Substantia nigra (tissue), 51 donors: ENCODE measurements at places on chromosomes 13 and 19.

GRCh38 chr13:26722321-26722720 lies 38.3 kb downstream of the GPR12 start:
- no peak for DNase-seq

DNA sequence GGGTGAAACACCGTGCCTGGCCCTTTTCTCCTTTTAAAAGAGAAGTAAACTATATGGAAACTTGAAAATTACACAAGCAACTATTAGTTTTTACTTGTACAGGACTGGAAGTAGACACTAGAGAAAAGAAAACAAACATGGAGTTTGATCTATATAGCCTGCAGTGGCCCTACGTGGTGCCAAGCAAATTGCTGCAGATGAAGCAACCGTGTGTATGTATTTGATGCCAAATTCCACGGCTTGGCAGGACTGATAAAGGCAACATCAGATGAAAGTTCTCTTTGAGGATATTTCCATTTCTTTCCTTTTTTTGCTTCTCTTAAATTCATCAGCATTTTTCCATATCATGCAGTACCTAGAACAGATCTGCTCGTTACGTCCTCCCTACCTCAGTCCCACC lies 49.8 kb downstream of the ATP8A2 start:
- no peak for DNase-seq

DNA sequence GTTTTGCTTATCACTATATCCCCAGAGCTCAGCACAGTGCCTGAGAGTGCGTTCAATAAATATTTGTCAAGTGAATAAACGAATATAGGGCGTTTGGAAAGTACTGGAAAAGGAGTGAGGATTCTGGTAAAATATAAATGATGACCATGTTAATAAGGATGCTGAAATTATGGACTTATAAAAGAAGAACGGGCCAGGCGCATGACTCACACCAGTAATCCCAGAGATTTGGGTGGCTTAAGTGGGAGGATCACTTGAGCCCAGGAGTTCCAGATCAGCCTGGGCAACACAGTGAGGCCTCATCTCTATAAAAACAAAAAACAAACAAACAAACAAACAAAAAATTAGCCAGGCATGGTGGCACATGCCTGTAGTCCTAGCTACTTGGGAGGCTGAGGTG lies 198.1 kb downstream of the VWA8 start:
- DNase-seq, result no peak

DNA sequence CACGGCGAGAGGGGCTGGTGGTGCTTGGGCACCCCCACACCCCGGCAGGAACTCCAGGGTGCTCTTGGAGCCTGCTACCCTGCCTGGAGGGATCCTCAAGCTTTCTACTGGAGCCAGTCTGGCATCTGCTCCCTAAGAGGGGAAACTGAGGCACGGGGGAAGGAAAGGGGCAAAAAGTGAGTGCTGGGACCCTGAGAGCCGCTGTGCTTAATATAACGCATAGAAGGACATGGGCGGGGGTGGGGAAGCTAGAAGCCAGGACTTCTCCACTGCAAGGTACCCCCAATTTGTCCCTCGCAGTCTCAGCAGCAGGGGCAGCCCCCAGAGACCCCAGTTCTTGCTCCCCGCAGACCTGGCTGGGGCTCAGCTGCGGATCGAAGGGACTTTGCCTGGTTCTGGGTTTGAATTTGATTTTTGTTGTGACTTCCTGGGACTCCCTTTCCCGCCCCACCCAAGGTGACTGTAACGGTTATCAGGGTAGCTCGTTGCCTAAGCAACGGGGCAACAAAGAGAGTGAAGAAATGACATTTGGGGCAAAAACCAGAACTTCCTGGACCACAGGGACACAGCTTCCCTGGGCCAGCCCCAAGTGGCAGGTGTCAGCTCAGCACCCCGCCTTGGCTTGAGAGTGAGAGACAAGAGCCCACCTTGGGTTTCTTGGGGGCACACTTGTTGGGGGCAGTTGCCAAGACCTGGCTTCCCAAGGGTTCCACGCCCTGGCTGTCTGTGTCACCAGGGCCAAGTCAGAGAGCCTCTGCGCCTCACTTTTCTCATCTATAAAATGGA lies 638 bp downstream of the ADGRE5 start:
- no peak for DNase-seq

- DNase-seq, result no peak
These were observed 8.3 kb upstream of the ZNF14 start for GRCh38 chr19:19741184-19741583.

DNA sequence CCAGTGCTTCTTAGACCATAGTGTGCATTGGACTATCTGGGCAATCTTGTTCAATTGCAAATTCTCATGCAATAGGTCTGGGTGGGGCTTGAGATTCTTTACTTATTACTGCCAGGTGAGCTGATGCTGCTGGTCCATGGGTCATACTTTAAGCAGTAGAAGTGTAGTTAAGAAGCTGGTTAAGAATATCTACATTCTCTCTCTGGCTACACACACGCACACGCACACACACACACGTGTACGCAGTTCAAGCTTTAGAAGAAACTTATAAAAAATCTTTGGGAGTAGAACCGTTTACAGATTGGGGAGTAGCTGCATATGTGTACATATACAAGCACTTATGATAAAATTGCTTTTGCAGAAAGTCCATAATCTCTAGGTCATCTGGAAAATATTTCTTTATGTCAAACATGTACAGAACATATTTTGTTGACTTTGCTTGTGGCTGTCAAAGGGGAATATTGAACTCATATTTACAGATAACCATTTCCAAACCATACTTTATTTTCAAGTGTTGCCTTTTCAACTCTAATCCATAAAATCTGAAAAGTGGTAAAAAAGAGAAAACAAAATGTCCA lies 99.7 kb downstream of the GPC6 start:
- DNase-seq, result no peak

- no peak for DNase-seq
These were observed 811 bp upstream of the PRMT1 start for GRCh38 chr19:49676136-49676783.

DNA sequence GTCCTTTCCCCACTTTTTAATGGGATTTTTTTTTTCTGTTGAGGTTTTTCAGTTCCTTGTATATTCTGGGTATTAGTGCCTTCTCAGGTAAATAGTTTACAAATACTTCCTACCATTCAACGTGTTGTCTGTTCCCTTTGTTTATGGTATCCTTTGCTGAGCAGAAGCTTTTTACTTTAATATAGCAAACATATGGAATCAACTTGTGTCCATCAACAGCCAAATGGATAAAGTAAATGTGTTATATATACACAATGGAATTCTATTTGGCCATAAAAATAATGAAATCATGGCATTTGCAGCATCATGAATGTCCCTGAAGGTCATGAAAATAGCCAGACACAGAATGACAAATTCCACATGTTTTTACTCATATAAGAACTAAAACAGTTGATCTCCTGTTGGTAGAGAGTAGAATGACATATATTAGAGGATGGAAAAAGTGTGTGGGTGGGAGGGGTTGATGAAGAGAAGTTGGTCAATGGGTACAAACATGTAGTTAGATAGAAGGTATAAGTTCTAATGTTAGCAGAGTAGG lies 500.8 kb downstream of the SLITRK6 start:
- no peak for DNase-seq

- no peak for DNase-seq
These were observed 1.3 kb downstream of the IL11 start for GRCh38 chr19:55368701-55369563.

GRCh38 chr13:106234636-106235035 lies 300.8 kb downstream of the EFNB2 start:
- DNase-seq, result no peak

- DNase-seq, result no peak
These were observed at the start of gene GIPC3 for GRCh38 chr19:3585301-3586126. GIPC3 (plus strand) TSS chr19:3585478; CDS start chr19:3585598, 120 bp downstream.

DNA sequence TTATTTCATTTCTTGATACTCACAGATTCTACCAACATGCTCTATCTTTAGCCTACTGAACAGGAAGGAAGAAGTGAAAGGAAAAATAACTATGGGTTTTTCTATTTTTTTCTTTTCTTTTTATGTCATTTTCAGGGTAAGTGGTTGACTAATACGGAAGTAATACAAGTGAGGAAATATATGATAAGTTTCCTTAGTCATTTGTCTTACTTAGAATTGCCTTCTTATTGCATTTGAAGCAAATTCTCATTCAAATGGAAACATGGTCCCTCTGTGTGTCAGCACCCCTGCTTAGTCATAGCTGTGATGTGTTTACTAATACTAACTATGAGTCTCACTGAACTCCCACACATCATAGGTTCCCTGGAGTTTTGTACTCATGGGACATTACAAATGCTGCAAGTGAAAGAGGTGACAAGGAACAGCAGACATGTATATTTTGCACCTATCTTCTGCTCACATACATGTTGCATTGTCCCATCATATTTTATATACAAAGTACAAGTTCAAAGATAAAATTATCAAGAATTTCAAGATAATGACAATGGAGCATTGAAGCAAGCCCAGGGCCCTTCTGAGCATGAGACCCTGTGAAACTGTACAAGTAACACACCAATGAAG lies 60.1 kb downstream of the DCT start:
- DNase-seq, result no peak

DNA sequence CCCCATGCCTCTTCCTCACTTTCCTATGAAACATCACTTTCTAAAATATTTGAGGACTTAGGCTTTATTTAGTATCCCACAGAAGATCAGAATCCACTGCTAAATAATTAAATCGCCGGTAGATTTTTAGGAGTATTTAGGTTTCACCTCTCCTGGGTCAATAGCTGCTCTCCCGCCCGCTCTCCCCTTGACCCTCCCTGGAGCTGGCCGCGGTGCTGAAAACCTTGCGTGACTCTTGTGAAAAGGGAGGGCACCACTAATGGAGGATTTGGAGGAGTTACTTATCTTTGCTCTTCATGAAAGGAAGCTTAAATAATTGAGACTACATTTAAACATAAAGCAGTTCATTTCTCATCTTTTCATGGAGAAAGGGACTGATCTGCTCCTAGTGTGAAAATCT lies 14.1 kb downstream of the POU4F1 start:
- no peak for DNase-seq

- no peak for DNase-seq
These were observed 25.0 kb downstream of the ITM2B start for GRCh38 chr13:48258002-48258401.

- no peak for DNase-seq
These were observed 219.1 kb downstream of the IRS2 start for GRCh38 chr13:109567315-109567714.

GRCh38 chr19:12720851-12721655 lies 2.7 kb downstream of the TNPO2 start:
- DNase-seq, result peak; percentile 40

DNA sequence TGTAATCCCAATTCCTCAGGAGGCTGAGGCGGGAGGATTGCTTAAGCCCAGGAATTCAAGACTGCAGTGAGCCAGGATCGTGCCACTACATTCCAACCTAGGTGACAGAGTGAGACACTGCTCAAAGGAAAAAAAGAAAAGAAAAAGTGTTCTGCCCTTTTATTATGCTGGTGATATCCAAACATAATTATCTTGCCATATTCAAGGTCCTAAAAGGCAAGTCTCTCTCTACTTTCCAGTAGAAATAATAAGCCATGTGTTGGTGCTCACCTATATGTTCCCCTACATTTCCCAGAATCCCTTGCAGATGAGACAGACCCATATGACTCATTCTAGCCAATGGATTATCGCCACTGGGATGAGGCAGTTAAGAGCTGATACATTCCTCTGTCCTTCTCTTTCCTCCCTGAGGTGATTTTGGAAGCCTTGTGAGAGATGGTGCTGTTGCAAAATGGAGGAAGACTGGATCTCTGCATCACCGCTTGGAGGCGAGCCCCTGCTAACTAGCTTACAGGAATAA lies 58.3 kb upstream of the MRI1 start:
- no peak for DNase-seq

- peak; percentile 37 for DNase-seq
These were observed 4.8 kb upstream of the NFIC start for GRCh38 chr19:3361384-3362216.

DNA sequence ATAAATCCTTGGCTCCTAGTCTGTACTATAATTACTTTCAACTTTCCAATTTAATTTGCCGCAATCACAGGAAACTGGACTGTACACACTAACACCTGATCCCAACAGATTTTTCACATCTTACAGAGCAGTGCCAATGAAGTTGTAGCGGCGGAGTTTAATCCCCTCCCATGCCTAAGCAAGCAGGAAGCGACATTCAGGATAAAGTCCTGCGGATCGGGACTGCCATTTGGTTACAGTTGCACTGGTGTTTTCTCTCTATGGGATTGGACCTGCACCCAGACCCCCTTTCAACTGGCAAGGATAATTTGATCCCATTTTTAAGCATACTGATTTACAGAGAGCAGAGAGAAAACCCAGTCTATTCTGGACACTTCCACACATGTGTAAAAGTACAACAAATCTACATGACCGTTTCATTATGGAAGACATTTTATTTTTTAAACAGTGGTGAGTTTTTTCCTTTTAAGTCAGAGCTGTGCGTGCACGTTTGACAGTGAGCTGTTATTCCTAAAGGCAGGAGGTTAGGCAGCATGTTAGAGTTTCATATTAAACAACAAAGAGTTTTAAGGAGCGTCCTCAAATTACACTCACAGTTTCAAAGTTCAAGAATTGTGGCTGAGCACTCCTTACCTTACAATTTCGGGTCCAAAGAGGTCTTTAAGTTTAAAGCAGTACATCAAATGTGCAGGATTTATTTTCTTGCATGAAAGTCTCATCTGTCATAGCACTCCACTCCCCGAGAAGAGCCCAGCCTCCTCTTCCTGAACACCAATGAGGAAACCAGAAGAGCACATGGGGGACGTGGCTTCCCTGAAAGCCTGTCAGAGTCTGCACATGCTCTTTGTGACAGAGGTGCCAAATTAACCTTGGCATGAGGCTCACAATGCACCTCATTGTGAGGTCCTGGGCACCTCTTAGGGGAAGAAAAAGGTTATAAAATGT lies 141.6 kb upstream of the RFC3 start:
- peak; percentile 29 for DNase-seq

DNA sequence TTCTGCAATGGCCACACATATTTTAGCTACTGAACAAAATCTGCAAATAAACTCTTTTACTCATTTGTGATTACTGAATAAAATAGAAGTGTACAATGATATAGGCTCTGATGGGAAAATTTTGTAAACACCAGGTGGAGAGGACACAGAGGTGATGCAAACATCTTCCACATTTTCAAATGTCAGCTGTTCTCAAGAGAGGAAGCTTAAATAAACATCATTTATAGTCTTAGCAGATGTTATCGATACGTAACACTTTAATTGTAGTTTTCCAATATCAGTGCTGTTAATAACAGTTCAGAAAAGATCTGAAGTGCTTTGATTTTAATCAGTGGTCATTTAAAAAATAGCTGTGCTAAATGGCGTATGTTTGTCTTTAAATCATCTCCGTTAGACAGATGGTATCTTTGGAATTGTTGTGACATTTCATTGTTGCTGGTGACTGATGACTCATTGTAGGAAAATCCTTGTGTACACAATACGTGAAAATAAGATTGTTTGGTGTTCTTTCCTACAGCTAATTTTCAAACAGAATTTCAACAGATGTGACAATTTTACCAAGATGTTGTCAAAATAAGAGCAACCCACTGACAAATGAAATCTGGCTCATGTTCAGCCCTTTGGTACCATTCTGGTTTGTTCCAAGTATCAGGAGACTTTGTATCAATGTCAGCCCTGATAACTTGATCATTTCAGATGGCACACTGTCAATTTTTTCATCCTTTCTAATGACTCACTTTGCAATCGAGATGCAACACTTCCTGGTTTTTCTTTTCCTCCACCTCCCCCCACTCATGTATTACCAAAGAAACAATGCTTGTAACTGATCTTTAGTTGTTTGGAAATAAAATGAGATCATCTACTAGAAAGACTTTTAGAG lies 516.0 kb downstream of the DCT start:
- no peak for DNase-seq
